ENCODE measurements at places on chromosomes 5 and 9. TPM values are rescaled to one million over a fixed set of nuclear protein-coding genes. Genes with fewer than 3 reads are reported as not detected.

The PCDHGB3 gene
- total RNA-seq, result 0.32 TPM

GRCh38 chr5:123448017-123448617 is 24.9 kb upstream of the CEP120 start:
- no peak overlapping the region for H3K27ac ChIP-seq
- H3K36me3 ChIP-seq, result no peaks in the 10 kb centered on the region
- H3K27me3 ChIP-seq, result peaks cover 19% of the 10 kb centered on the region
- no peak overlapping the region for H3K4me3 ChIP-seq

- H3K27me3 ChIP-seq, result no peaks in the 10 kb centered on the region
- peaks cover 2% of the 10 kb centered on the region for H3K4me1 ChIP-seq
- no peak overlapping the region for H3K4me3 ChIP-seq
- H3K27ac ChIP-seq, result no peak overlapping the region
These were observed 54.0 kb downstream of the AOPEP start for GRCh38 chr9:94780516-94780950.

- H3K4me1 ChIP-seq, result peaks cover 13% of the 10 kb centered on the region
- H3K27ac ChIP-seq, result no peak overlapping the region
- DNase-seq, result no peak
- H3K27me3 ChIP-seq, result no peaks in the 10 kb centered on the region
These were observed 41.5 kb downstream of the SAR1B start for GRCh38 chr5:134590992-134591659.

GRCh38 chr5:167453246-167454030 is 838.0 kb upstream of the WWC1 start:
- no peaks in the 10 kb centered on the region for H3K4me1 ChIP-seq
- no peaks in the 10 kb centered on the region for H3K27me3 ChIP-seq
- no peaks in the 10 kb centered on the region for H3K36me3 ChIP-seq
- no peak overlapping the region for H3K4me3 ChIP-seq

- no peak overlapping the region for H3K27ac ChIP-seq
- H3K4me1 ChIP-seq, result no peaks in the 10 kb centered on the region
- no peaks in the 10 kb centered on the region for H3K36me3 ChIP-seq
- H3K4me3 ChIP-seq, result no peak overlapping the region
- DNase-seq, result no peak
- H3K27me3 ChIP-seq, result peaks cover 19% of the 10 kb centered on the region
These were observed 46.6 kb upstream of the GABRP start for GRCh38 chr5:170736966-170737365.
